H1 (cell line): ENCODE measurements at places on chromosomes 6 and 20.

DNA sequence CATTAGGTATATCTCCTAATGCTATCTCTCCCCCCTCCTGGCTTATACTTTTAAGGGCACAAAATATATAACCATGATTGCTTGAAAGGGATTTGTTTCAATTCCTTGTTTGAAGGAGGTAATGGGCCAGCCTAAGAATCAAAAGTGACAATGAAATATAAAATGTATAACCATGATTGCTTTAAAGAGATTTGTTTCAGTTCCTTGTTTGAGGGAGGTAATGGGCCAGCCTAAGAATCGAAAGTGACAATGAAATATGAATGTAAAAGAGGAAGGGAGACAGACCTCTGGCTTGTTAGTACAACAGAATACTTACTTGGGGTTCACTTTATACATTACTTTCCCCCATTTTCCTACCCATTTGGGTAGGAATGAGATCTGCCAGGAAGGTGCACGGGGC is 55.5 kb downstream of the FOXC1 start:
- DNase-seq = no peak

GRCh38 chr6:121405306-121405705 is 30.1 kb upstream of the GJA1 start:
- DNase-seq = no peak

GRCh38 chr6:38161331-38161730 is 341.8 kb downstream of the ZFAND3 start:
- no peak for DNase-seq

DNA sequence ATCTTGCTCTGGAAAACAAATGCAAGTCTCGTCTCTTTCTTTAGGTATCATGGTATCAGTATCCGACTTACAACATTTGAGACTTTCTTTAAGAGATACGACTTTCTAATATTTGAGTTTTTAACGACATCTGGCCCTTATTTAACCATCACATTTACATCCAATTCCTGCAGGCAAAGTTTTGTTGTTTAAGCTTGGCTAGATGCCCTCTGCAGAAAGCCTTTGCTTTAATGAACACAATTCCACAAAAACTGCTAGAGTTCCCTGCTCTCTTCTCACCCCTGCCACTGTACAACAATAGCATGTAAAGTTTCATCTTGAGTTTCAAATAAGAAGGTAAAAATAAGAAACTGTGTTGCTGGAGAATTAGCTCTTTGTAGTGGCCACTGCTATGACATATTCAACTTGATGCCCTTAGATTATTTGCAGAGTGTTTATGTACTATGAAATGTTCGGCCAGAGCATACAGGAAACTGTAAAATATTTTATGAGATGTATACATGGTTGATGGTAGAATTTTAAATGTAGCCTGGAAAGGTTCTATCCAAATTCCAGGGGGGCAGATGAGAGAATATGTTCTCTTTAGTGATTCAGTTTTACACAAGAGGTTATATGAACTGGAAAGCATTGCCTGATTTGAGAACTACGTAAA is 438.6 kb downstream of the CDC5L start:
- DNase-seq = no peak

DNA sequence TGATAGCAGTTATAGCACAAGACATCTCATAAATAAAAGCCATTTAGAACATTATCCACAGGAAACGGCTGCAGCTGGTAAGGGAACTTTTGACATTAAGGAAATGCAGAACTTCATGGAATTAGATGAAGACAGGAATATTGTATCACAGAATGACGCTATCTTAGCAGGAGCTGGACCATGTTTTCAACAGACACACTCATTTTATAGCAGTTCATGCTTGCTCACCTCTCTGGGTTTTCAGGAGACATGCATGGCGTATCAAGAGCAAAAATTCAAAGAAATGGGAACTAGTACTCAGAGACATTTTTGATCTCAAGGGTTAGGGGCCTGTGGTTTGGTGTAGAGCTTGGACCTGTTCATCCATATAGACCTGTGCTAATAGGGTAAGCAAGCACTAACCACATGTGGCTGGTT is 125.0 kb downstream of the FYN start:
- no peak for DNase-seq

- DNase-seq = no peak
Measured at GRCh38 chr6:8029243-8029870, 34.8 kb downstream of the BLOC1S5 start.

DNA sequence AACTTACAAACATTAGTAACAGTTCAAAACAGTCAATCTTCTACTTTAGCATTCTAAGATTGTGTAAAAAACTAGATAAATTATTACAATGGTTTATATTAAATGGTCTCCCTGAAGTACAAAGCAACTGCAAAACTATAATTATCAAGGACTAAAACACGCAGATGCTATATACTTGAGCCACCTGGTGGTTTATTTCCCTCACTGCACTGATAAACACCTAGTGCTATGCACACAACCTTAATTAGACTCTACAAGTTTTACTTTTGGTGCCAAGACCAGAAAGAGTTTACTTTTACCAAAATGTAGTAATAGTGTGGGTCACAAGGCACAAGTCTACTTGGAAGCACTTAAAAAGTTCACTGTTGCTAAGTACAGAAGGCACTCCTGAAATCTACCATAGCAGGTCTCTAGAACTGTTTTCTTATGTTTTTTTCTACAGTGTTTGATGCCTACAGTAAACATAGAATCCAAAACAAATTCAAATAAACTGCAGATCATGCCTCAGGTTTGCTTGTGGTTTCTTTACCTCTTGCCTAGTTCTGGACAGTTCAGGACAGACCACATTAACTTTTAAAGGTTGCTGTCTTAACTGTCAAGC is 49.2 kb downstream of the GMDS start:
- DNase-seq = no peak

DNA sequence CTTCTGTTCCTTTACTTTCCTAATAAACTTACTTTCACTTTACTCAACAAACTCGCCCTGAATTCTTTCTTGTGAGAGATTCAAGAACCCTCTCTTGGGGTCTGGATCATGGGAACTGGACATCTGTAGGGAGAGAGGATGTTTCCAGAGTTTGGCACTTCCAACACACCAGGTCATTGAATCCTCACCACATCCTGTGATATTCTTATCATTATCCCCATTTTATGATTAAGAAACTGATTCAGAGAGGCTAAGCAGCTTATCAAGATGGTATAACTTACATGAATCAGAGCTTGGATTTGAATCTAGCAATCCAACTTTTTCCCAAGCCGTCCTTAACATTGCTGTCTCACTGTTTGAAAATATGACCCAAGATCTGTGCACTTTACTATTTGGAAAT is 15.5 kb downstream of the PPIL6 start:
- no peak for DNase-seq

- DNase-seq = no peak
Measured at GRCh38 chr6:153702671-153703070, 336.4 kb upstream of the OPRM1 start.

DNA sequence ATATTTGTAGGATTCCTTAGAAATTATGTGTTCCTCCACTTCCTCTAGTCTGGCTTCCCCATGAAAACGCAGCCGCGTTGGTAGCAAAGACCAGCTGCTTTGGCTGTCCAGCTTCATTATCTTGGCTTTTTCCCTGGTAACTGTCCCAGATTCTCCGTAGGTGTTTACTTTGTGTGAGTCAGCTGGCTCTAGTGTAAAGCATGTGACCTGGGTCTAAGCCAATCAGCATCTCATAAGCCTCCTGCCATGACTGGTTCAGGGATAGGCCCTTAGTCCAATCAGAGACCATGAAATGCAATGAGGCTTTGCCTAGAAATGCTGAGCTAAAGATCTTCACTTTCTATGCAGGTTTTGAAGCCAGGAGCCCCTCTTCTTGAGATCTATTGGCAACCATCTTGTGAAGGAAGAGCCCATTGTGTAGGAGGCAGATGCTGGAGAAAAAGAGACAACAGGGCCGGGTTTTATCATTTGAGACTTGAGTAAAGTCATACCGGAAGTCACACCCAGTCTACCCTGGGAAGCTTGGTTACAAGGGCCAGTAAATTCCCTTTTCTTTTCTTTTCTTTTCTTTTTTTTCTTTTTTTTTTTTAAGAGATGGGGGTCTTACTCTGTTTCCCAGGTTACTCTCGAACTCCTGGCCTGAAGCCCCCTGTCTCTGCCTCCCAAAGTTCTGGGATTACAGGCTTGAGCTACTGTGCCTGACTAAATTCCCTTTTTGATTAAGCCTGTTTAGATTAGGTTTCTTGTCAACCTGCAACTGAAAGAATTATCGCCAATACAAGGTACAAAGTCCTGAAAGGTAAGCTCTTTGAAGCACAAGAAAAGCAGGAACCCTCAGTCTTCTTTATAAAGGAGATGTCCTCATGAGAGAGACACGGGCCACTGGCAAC is 256.5 kb upstream of the RREB1 start:
- DNase-seq = no peak

- no peak for DNase-seq
Measured at GRCh38 chr20:2293971-2294370, 1.8 kb upstream of the TGM3 start.

DNA sequence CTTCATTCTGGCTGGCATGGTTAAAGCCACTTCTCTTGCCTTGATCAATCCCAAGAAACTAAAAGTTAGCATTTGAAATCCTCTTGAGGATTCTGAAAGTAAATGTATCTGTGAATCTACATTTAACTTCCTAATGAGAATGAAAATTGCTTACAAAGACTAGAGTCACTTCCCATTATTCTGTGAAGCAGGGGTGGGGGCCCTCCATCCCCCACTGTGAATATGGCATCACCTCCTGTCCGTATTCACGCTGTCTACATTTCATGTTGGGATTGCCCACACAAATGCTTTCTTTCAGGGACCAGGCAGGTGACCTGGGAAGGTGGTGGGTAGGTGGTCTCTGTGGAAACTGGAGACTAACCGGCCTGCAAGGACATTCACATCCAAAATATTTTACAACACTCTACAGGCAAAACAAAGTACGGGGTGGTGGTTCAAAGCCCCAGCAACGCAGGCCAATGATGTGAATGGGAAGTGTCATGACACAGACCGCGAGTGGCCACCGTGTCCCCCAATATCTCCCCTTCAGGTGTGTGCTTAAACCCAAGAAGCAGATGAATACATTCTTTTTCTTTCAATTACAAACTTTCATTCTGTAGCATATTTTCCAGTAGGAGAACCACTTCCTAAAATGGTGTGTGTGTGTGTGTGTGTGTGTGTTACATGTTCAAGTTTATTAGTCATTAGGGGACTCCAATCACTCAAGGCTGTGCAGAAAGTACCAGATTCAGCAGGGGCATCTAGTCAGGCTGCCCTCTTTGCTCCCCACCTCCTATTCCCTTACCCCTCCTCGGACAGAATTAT is 132.2 kb downstream of the PRND start:
- no peak for DNase-seq

GRCh38 chr6:136146130-136146529 is 104.0 kb downstream of the MTFR2 start:
- DNase-seq = no peak

DNA sequence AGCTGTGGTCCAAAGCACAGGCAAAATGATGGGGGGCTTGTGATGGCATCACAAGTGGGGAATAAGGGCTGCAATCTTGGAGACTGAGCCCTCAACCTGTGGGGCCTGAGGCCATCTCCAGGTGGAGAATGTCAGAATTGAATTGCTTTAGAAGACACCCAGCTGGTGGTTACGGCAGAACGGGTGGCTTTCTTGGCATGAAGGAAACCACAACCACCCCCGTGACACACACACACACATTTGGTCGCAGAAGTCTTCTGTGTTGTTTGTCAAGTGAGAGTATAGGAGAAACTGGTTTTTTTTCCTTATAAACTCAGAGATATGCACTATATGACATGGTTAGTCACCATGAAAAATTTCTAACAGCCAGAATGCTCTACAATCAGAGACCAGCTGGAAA is 139.5 kb upstream of the CDH4 start:
- DNase-seq = no peak

- no peak for DNase-seq
Measured at GRCh38 chr20:32727683-32728082, 15.6 kb downstream of the COMMD7 start.
